ENCODE measurements at places on chromosomes 7 and 10. TPM values are rescaled to one million over a fixed set of nuclear protein-coding genes. Genes with fewer than 3 reads are reported as not detected.
A peak's percentile ranks its signal among the peaks of the same experiment; 100 is the strongest.

DNA sequence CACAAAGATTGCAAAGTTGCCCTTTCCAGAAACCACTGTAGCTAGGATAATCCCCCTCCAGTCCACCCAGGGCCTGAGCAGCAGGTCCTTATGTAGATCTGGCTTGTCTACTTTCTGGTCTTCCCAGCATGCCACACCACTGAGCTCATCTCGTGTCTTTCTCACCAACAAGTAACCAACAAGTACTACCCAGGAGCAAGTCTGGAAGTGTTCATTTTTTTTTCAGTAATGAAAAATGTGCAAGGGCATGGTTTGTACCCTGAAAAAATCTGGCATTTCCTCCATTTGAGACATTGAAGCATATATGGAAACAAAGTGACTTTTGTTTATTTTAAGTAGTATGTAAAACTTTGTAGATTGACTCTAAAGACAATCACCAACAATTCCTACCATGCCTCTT, 120.8 kb downstream of the INHBA start:
- DNase-seq: no peak

DNA sequence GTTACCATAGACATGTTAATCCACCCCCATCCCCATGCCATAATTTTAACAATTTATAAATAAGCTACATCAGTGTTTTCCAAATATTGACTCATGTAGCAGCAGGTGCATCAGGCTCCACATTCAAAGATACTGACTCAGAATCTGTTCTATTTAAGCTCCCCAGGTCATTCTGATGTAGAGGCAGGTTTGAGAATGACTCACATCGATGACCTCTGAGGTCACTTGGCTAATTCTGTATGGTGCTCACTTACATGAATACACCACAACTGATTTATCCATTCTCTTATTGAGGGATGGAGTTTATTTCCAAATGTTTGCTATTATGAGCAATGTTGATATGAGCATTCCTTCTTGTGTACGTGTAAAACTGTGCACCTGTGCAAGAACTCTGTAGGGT, 1159.0 kb downstream of the TYW1 start:
- DNase-seq: no peak

- no peak for DNase-seq
These were observed 33.0 kb downstream of the MRPL32 start for GRCh38 chr7:42964849-42965805.

DNA sequence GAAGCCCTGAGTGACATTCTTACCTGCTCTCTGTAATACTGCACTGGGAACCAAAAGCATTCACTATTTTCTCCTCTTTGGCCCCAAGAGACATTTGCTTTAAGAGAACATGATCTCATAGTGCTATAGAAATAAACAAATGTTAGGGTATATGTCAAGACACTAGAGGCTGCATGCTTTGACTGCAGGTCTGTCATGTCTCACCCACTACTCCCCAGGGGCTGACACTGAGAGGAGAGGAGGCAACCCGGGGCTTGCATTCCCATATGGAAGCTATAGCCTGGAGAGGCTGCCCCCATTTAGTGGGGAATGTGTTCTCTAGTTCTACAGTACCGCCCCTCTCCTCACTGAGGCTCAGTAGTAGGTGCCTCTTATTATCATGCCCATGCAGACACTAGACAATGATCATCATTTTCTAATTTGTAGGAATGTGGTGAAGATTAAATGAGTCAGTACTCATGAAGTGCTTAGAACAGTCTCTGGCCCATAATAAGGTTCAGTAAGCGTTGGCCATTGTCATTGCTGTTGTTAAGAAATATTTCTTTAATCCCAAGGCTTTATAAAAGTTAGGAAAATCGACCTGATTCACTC, 4.9 kb upstream of the SLF2 start:
- DNase-seq: peak; percentile 41

GRCh38 chr10:22801785-22802184, 87.4 kb upstream of the PIP4K2A start:
- DNase-seq: no peak

GRCh38 chr7:26490640-26491624, 199.3 kb downstream of the SNX10 start:
- DNase-seq: no peak

- no peak for DNase-seq
These were observed 102.8 kb upstream of the CDK13 start for GRCh38 chr7:39847227-39847626.

DNA sequence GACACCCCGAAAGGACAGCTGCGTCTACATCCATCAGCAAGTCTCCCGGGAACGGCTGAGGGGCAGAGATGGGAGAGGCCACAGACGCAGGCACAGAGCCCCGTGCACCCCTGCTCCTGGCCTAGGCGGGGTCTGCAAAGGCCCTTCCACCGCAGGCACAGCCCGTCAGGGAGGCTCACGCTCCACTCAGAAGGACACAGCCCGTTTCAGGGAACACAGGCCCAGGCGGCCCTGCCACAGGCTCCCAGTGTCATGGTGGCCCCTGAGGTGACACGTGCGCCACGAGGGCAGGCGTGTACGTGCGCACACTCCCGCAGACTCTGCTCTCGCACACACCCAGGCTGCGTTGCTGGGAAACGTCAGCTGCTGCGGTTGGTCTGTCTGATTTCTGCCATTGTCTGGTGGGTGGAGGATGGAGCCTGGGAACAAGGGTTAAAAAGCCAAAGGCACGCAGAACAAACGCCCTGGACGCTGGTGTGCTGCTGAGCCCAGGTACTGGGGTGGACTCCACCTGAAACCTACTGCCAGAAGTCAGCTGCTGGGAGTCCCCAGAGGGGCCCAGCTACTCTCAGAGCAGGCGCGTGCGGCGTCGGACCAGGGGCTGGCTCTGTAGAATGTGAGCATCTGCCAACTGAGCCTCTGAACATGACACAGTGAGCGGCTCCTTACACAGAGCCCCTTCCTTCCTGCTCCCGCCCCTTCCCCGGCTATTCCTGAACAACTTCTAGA, 13.1 kb downstream of the GPER1 start:
- DNase-seq: no peak

DNA sequence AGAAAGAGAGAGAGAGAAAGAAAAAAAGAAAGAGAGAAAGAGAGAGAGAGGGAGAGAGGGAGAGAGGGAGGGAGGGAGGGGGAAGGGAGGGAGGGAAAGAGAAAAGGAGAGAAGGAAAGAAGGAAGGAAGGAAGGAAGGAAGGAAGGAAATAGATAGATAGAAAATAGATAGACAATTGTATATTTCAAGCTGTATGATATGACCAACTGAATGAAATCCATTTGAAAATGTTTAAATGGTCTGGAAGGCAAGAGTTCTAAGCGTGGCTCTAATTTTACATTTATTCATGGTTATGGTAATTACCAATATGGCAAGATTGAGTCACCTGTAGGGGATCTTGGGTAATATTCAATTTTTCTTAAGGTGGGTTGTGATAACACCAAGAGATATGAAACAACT, 24.4 kb upstream of the CTAGE4 start:
- no peak for DNase-seq

GRCh38 chr7:99419323-99420021, 10.7 kb downstream of the BUD31 start:
- DNase-seq: no peak

DNA sequence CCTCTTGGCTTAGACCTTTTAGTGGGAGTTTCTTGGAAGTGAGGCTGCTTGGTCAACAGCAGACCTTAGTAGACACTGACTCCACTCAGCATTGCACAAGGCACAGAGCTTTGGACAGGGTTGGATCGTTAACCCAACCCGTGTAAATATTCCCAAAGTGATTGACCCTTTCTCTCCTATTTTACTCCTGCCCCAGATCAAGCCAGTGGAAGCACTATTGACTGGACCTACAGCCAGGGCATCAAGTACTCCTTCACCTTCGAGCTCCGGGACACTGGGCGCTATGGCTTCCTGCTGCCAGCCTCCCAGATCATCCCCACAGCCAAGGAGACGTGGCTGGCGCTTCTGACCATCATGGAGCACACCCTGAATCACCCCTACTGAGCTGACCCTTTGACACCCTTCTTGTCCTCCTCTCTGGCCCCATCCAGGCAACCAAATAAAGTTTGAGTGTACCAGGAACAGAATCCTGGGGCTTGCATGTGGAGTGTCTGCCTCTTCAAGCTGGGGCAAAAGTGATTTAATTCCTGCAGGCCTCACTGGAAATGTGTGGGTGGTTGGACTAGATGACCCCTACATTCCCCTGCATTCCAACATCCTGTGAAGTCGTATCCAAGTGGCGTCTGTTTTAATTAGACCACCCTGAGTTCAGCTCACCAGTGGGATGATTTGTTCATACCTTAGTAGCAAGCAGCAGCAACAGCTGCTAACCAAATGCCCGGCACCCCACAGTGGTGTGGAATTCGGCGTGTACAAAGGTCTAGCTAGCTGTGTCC, 7.5 kb downstream of the CPA1 start:
- DNase-seq: peak; percentile 99

- DNase-seq: no peak
These were observed 314.3 kb upstream of the PRKCQ start for GRCh38 chr10:6894405-6894804.

- DNase-seq: no peak
These were observed 28.2 kb downstream of the GPRIN2 start for GRCh38 chr10:46528171-46528671.

DNA sequence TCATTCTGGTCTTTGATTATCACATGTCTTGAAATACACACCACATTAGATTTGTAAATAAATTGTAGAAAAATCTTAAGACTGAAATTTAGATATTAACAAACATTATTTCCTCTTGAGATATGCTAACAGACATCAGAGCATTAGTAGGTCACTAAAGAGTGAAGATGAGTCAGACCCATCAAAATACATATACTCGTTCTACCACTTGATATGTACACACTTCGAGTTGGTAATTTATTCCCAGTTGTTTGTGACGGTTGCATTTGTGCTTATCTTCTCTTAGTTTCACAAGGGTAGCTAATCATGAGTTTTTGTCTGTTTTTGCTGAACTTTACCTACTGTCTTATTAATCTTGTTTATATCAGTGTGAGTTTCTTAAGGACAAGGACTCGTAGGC, 383.4 kb downstream of the AUTS2 start:
- DNase-seq: no peak

DNA sequence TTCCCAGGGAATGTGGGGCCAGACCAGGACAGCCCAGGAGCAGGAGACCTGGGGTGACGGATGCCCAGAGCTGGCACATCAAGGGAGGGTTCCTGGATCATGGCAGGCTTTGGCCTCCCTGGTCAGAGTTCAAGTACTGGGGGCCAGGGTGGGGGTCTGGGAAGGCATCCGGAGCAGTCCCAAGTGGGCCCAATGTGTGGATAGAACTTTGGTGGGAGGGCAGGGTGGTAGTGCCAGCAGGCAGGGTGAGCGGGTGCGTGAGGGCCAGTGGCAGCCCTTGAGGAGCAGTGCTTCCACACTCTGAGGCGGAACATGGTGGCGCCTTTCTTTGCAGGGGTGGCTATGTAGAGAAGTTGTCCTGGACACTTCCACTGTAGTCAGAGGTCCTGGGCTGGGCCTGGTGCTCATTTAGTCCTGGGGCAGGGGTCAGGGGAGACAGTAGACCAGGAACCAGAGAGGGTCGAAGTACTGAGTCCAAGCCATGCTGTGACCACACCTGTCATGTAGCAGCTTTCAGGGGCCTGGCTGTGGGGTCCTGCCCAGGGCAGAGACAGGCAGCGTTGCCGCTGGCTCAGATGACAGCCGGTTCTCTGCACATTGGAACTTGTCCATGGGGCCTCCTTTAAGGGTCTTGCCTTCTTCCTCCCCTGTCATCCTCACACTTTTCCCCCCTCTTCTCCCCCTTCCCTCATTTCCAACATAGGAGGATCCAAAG, 22.2 kb upstream of the CSGALNACT2 start:
- no peak for DNase-seq

The MYO1G gene
- under 0.01 TPM for total RNA-seq

The SLC39A12 gene
- not detected for total RNA-seq

The OR2A42 gene
- not detected for total RNA-seq

The GARIN1A gene
- 1.5 TPM for total RNA-seq

The AGAP6 gene
- total RNA-seq: 2.6 TPM
